Hypothalamus (tissue), 51 donors: ENCODE measurements at places on chromosomes 11 and 22.

- no peak for DNase-seq
These were observed 317.1 kb downstream of the NTM start for GRCh38 chr11:131687291-131688047.

DNA sequence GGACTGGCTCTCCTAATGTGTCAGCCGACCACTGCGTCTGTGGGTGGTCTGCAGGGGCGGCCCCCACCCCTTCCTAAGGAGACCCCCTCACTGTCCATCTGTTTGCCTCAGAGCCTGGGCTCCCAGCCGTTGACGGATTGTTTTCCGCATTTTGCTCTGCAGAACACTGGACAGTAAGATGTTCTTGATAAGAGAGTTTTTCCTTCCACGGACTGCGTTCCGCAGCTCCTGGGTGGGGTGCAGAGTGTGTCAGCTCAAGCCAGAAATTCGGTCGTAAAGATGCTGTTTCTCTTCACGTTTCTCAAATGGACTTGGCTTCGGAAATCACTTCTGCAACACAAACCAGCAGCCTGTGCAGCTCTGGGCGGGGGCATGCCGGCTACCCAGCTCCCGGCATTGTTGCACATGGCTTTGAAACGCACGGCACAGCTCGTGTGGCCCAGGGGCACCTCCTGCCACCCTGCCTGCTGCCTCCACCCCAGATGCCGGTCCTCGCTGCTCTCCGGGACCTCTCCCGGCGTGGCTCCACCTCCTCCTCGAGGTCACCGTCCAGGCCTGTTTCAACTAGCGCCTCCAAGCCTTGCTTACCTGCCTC lies 2.9 kb upstream of the MRGPRG start:
- no peak for DNase-seq

- no peak for DNase-seq
These were observed 786 bp downstream of the RASL10A start for GRCh38 chr22:29314537-29315285.

GRCh38 chr11:119156496-119156895 lies 7.6 kb downstream of the ABCG4 start:
- DNase-seq: no peak

- DNase-seq: no peak
These were observed 7.3 kb upstream of the SYT7 start for GRCh38 chr11:61587951-61588727.

GRCh38 chr11:47305734-47306483 lies 36.0 kb downstream of the MADD start:
- DNase-seq: peak; percentile 63

DNA sequence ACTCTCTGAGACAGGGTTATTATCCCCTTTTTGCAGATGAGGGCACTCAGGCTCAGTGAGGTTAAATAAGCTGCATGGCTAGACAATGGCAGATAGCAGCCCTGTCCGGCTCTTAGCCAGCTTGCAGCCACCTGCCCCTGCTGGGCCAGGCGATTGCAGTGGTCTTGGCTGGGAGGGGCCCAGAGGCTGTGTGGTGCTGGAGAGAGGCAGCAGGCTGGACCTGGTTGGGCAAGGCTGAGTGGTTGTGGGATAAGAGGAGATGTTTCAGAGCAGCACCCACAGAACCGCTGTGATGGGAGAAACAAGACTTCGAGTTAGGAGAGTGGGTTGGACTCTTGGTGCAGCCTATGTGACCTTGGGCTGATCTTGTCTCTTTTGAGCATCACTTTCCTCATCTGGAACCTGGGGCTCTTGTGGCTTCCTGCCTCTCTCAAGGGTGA lies 25.5 kb downstream of the PTPRJ start:
- DNase-seq: no peak

DNA sequence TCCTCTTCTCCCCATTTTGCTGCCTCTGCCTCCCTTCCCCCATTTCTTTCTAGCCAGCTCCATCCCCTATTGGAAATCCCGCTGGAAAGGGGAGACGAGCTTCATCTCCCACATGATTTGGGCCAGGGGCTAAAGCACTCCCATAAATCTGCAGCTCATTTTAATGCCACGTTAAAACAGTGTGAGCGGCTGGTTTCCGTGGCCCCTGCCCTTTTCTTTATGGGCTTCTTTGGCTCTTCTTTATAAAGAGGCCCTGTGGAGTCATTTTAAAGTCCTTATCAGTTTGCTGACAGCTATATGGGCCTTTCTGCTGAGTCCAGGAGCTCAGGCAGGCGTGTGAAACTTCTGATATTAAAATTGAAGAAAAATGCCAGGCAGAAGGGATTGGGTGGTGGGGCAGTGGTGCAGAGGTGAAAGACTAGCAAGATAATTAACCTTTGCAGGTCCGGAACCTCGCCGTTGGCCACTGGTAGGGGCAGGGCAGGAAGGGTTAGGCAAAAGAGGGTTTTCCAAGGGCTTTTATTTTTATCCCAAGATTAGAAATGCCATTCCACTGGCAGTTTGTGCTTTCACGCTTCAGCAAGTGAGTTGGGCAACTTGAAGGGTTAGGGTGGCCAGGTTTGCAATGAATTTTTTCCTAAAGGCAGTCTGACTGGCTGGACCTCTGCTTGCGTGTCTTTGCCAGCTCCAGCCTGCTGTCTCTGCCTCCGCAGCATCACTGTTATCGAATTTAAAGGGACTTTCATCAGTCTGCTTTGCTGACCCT lies 44.3 kb downstream of the EXT2 start:
- DNase-seq: no peak

DNA sequence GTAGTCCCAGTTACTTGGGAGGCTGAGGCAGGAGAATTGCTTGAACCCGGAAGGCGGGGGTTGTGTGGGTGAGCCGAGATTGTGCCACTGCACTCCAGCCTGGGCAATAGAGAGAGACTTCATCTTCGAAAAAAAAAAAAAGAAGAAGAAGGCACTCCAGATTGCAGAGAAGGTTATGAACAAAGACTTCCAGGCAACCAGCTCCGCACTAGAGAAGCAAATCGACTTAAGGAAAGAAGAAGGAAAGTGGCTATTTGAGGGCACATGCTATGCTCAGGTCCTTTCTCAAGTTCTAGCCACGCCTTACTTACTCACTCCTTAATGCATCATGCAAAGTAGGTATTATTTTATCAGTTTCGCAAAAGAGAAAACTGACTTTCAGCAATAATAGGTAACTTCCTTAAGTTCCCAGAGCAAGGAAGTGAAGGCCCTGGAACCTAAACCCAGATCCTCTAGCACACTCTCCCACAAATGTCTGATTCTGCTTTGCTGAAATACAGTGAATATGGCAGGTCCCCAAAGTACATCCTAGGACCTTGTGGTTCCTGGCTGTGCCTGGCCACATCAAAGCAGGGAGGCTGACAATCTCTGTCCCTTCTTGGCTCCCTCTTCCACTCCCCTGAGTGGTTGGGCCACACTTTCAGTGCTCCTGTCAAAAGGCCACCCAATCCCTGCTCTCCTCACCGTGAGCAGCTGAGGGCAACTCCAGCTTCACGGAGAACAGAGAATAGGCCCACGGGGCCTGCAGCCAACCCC lies 14.2 kb downstream of the CD3E start:
- no peak for DNase-seq

DNA sequence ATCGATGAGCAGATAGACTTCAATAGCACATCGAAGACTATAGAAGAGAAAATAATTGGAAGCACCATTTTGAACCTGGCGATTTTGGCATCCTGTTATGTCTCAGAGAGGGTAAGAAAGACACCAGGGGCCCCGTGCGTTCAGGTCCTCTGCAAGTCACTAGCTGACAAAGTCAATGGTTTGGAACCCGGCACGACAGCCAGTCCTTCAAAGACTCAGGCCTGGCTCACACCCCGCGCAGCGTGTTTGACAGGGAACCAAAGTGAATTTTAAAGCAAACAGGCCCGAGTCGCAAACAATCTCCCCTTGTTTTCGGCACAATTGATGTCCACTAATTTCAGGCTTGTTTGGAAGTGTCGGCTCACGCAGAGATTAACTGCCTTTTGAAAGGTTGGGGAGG lies 716.6 kb downstream of the BRD1 start:
- DNase-seq: no peak

DNA sequence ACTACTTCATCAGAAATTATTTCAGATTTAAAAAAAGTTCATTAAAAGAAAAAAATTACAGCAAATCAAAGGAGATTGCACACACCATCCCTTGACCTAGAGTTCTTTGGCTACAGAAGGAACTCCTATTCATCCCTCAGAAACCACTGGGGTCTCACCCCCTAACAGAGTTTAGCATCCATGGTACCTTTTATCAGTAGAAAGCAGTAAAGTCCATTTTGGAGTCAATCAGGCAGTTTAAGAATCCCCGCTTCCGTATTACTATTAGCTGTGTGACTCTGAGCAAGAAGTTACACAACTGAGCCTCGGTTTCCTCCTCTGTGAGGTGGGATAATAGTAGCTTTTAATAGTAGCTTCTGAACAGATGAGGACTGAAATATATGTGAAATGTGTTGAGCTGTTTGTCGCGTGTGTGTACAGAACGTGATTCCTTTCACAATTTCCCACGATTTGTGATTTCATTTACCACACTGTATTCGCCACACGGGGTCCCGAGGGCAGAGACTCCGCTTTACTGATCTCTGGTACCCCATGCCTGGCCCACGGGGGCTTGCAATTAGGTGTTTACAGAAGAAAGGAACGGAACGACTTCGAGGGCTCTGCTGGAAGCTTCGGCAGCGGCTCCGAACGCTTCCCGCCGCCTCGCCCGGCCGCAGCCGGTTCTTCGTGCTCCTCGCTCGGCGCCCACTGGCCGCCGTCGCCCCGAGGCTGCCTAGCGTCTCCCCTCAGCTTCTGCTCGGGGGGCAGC lies 72.5 kb upstream of the ZBED5 start:
- no peak for DNase-seq

DNA sequence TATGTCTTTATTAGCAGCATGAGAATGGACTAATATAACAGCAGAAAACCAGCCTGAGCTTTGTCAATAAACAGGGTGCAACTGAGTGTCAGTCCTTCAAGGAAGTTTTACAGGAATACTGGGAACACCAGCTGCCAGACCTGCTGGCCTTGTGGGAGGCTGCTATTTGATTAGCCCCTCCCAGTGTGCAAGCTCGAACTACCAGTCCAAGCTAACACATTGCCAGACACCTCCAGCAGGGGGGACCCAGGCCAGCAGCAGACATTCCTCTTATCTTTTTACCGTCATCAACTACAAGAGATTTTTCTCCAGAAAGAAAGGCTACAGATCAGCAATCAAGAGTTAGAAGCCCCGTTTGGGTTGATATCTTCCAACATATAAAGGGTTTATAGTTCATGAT lies 942.8 kb upstream of the TENM4 start:
- no peak for DNase-seq

DNA sequence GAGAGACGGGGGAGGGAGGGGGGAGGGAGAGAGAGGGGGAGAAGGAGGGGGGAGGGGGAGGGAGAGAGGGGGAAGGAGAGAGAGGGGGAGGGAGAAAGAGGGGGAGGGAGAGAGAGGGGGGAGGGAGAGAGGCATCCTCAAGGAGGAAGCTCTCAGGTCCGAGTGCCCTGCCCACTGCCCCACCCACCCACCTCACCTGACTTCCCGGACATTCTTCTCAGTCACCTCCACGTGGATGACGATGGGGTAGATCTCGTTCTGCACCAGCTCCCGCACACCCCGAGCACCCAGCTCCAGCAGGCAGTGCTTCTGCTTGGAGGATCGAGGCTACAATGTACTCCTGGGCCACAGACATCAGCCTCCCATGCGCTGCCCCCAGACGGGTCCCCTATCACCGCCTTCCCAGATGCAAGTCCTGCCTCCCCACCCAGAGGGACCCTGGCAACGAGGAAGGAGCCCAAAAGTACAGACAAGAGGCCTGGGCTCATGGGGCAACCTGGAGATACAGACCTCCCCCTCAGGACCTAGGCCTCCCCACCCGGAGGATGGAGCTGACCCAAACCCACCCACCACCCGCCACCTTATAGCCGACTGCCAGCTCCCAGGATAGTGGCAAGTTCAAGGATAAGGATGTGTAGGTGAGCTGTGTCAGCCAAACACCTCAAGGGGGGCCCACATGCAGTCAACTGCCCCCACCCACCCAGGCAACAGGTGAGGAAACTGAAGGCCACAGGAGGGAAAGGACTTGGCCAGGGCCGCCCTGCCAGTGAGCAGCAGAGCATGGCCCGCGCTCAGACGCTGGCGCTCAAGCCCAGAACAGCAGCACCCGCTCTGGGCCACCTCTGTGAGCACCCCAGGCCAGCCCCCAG lies 5.6 kb upstream of the MFNG start:
- no peak for DNase-seq

DNA sequence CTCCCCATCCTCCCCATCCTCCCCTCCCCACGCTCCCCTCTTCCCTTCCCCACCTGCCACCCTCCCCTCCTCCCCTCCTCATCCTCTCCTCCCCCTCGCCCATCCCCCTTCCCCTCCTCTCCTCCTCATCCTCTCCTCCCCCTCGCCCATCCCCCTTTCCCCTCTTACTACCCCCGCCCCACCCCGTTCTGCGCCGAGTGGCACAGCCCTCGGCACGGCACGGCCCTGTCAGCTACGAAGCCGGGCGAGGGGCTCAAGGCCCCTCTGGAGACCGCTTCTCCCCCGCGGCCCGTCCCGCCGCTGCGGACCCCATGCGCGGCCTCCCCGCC lies 449.9 kb downstream of the OPCML start:
- DNase-seq: no peak
